IPS-NIHi11 (cell line): ENCODE measurements at places on chromosomes 3 and 15.

GRCh38 chr3:178103140-178103539 is 433.1 kb upstream of the KCNMB2 start:
- no peak for DNase-seq

DNA sequence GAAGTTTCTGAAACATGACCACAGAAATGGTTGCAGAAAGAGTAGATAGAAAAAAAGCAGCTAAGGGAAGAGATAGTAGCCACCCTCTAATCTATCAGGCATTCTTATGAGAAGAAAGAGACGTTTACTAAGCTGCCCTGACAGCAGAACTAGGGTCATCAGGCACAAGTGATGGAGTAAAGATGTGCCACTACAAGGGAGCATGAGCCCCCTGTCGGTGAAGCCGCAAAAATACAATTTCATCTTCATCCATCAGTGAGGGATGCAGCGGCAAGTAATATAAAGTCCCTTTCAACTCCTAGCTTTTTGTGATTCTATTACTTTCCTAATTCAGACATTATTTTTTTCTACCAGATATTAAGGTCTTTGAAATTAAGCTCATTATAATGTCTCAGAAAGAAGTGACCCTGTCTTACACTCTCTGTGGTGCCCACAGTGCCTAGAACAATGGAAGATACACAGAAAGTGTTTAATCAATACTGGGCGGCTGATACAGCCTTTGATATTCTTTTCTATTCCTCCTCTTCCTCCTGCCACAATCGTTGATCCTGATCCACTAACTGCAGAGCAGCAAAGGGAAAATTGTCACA is 651.6 kb downstream of the NTRK3 start:
- peak; percentile 72 for DNase-seq

- no peak for DNase-seq
These were observed 71.3 kb upstream of the GAP43 start for GRCh38 chr3:115552007-115552406.

DNA sequence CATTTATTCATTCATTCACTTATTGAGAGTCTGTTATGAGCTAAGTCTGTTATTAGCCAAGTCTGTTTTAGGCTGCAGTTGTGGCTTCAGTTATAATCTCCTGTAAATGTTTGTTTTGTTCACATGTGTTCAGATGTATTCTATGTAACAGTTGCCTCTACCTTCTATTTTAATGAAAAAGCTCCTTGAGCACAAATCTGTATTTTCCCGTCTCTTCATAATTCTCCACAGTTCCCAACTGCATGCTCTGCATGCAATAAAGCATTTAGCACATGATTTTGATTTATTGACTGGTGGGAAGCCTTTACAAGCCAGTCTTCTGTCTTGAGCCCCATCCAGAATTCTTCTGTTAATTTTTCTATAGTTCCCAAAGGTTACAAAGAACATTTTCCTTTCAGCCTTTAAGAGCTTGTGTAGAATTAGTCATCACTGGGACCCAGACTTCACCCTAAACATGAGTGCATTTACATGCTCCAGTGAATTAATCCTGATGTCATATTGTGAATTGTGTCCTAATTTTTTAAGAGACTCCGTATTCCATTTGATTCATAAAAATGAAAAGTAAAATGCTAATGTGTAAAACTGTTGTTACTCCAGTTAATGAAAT is 122.3 kb upstream of the NR2E3 start:
- DNase-seq = no peak

DNA sequence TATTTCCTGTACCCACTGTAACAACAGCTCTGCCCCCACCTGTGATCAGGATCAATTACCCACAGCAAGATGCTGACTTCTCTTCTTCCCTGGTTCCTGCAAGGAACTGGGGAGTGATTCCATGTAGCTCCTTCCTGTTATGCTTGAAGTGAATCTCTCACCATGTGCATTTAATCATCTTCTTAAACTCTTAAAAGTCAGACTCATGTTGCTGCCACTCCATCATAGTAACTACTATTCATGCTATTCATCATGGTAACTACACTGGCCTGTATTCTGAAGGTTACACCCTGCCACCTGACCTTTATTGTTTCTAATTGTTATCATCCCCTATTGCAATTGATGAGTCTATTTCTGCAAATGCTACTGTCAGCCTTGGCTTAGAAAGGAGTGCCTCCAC is 89.5 kb downstream of the SUCNR1 start:
- DNase-seq = no peak

GRCh38 chr3:15276028-15276724 is 56.2 kb downstream of the SH3BP5 start:
- DNase-seq = no peak

DNA sequence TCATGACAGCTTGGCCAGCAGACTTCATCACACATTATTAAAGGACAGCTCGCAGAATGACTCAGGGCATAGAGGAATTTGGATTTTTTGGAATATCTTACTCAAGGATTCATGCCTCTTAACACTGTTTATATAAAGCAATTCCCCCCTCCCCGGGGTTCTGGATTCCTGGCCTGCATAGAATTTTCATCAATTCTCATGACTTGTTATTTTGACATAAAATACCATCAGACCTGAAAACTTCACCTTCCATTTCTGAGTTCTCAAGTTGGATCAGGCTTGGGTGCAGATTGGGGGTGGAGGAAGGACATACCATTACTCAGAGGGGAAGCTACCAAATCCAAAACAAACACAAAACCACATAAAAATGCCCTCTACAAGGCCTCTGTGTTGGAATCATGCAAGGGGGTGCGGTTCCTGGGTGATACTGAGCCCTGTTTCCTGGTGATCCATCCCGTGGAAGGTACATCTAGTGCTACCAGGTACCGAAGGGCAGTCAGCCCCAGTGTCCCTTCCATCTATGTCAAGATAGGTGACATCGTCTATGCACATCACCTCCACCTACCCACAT is 95.3 kb downstream of the DAPK2 start:
- DNase-seq = no peak

DNA sequence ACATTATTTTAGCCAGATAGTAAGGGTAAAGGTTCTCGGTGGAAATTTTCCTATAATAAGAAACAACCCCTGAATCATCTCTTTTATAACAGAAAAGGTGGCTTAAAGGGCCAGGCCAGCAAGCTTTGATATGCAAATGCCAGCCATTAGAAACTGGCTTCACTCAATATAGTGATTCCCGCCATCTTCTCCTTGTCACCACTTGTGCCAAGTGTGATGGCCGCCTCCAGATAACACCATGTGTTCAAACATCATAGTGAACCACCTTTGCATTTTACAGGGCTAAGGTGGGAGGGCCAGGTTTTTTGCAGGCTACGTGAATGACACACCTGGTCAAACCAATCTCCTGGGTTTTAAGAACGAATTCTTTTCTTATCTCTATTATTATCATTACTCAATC is 31.3 kb downstream of the NCEH1 start:
- DNase-seq = no peak

DNA sequence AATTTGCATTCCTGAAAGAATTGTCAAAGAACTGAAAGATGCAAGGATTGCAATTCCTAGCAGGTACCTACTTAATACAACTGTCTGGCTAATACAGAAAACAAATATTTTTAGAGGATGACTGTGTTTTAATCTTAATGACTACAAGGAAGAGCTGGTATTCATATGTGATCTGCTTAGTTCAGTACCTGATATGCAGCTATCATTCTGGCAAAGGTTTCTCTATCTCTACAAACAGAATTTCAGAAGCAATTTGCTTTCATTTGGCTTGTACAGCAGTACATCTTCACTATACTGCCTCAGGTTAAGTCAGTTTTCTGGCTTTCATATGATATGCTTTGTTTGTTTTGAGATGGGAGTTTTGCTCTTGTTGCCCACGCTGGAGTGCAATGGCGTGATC is 51.3 kb downstream of the TBL1XR1 start:
- DNase-seq = no peak

GRCh38 chr15:56892659-56893363 is 25.6 kb upstream of the TCF12 start:
- DNase-seq = no peak

DNA sequence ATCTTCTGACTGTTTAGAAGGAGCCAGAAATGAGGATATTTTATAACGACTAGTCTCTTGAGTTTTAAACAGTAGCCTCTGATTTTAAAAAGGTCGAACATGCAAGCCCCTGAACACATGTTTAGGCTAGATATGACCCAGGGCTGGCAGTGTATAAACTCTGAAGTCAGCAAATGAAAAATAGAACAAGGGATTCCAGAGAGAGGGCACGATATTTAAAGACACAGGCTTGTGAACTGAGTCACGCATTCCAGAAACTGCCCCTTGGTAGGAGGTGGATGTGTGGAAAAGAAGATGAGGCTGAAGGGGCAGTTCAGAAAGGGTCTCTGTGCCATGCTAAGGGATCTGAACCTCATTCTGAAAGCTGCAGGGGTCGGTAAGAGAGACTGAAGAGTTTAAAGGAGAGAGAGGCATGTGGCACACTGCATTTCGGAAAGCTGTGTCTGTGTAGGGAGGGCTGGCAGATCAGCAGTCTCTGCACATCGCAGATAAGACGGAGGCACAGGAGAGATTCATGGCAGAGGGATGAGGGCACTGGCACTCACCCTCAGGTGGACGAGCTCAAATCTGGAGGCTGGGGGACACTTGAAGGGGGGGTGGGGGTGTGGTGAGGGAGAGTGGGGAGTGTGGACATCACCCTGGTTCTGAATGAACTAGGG is 22.1 kb downstream of the ST8SIA2 start:
- no peak for DNase-seq

DNA sequence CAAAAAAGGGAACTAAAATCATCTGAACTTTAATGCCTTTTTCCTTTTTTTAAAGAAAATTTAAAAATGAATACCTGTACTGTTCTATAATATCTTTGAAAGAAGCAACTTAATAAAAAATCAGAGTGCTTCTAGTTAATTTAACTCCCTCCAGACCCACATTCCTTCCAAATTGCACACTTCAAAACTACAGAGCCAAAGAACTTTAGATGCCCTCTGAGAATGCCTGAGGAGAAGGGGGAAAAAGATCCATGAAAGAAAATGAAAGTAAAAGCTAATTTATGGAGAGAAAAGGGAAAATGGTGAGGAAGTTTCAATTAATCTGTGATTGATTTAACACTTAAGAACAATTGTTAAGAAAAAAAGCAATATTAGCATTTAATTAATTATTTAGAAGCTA is 1141.6 kb downstream of the IGSF11 start:
- no peak for DNase-seq

- DNase-seq = no peak
These were observed 101.8 kb downstream of the PCCB start for GRCh38 chr3:136351905-136352304.

DNA sequence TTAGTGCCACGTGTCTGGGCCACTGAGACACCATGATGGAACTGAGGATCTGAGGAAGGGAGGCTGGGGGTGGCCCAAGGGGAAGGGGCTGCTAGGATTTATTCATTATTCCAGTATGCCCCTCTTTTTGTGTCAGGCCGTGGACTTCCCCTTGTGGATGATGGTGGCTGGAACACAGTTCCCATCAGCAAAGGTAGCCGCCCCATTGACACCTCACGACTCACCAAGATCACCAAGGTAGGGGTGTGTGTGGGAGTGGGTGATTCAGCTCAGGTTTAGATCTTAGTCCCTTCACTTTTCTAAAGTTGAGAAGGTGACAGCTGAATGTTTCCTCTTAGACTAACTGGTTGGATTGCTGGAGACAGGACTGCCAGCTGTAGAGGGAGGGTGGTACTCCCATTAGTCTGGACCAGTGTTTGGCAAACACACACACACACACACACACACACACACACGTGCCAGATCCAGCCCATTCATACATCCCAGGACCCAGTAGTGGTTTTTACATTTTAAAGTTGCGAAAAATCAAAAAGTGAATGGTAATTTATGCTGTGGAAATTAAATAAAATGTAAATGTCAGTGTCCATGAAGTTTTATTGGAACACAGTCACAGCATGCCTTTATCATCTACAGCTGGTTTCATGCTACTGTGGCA is 11.4 kb downstream of the EIF4G1 start:
- DNase-seq = peak; percentile 4

DNA sequence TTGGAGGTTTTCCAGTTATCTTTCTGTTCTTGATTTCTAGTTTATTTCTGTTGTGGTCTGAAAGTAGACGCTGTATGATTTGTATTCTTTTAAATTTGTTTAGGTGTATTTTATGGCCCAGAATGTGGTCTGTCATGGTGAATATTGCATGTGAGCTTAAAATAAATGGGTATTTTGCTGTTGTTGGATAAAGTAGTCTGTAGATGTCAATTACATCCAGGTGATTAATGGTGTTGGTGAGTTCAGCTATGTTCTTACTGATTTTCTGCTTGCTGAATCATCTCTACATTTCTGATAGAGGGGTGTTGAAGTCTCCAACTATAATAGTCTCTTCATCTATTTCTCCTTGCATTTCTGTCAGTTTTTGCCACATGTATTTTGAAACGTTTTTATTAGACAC is 383.3 kb upstream of the SGO1 start:
- DNase-seq = no peak

DNA sequence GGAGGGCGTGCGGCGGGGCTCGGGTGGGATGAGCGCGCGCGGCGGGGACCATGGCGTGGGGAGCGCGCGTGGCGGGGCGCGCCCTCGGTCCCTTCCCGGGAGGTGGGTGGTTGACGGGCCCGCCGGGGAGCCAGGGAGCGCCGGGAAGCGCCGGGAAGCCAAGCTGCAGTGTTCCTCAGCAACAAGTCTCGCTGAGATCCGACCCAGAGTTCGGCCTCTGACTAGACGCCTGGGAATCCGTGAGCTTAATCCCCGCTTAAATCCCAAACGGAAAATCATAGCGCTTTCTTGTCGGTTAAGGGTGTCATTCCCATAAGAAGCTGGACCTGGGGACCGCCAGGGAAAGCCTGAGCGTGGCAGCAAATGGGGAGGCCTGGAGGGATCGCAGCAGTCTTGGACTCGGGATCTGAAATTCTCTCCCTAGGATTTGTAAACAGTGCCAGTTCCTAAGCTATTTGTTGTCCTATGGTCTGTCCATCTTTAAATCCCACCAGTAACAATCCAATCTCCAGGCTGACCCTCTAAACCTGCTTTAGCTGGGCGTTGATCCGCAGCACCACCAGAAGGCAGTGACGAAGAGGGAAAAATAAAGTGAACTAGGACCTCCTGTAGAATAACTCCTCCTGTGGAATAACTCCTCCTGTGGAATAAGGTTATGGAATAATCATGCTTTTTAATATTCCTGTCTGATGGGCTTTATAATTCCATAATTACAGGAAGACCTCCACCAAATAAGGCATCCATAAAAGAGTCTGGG is 570 bp upstream of the NEDD4 start:
- DNase-seq = peak; percentile 23

GRCh38 chr3:66303491-66303901 is 82.7 kb downstream of the SLC25A26 start:
- no peak for DNase-seq

- DNase-seq = no peak
These were observed 27.5 kb downstream of the FLNB start for GRCh38 chr3:58035524-58036255.

- DNase-seq = peak; percentile 71
These were observed 21.1 kb downstream of the GCNT3 start for GRCh38 chr15:59632714-59633113.

DNA sequence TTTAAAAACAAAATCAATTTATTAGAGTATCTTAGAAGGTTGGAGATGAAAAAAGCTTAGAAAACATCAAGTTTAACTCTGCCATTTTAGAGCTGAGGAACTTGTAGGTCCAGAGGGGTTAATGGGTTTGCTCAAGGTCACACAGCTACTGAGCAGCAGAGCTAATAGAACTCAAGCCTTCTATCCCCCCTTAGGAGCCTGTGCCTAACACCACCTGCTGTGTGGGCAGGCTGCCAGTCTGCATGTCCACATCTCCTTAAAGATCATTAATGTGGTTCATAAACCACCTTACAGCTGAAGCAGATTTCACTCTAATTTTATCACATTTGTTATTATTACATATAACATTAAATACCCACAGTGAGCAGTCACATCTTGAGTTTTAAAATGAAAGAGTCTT is 14.1 kb upstream of the SLC35G2 start:
- no peak for DNase-seq

- no peak for DNase-seq
These were observed 20.7 kb upstream of the KLF13 start for GRCh38 chr15:31305796-31306425.
